ENCODE measurements at places on chromosomes 5 and 9.

- DNase-seq, result no peak
These were observed 32.8 kb downstream of the RANBP17 start for GRCh38 chr5:170894665-170895064.

GRCh38 chr9:21141427-21141882 lies at the start of gene IFNW1:
Gene IFNW1 (minus strand): TSS chr9:21141832. CDS start chr9:21141570, 262 bp downstream.
- no peak for DNase-seq

GRCh38 chr5:1103505-1104326 lies 8.1 kb downstream of the SLC12A7 start:
- no peak for DNase-seq

DNA sequence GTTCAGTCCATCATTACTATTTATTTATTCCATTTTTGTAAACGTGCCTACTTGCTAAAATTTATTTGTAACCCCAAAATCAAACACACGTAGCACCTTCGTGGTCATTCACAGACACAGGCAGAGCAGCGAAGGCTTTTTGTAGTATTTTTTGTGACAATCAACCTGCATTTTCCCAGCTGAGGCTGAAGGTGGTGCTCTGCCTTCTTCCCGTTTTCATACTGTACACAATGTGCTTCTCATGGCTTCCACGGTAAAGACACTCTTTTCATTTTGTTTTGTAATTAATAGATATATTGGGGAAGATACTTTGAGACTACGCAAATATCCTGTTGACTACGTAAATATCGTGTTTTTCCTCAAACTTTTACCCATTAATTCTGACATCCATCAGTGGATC lies 19.4 kb downstream of the DAP start:
- DNase-seq, result no peak

- peak; percentile 91 for DNase-seq
These were observed 29.9 kb downstream of the EXOC3 start for GRCh38 chr5:472656-473550.

GRCh38 chr5:154168395-154168794 lies 22.1 kb upstream of the GALNT10 start:
- DNase-seq, result no peak

DNA sequence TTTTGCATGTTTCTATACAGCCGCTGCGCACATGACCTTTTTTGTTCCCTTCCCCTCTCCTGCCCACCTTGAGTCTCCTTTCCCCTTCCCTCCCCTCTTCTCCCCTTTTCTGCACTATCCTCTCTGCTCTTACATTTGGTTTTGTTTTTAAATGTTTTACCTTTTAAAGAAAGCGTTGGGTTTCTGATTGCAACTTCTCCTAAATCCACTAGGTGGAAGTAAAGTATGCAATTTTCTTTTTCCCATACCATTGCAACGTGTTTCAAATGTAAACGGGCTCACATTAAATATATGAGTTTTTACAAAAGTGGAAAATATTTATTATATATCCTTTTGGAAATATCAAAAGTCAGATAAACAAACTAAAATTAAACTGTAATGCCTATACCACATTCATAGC lies 500.9 kb downstream of the DIRAS2 start:
- DNase-seq, result peak; percentile 21

DNA sequence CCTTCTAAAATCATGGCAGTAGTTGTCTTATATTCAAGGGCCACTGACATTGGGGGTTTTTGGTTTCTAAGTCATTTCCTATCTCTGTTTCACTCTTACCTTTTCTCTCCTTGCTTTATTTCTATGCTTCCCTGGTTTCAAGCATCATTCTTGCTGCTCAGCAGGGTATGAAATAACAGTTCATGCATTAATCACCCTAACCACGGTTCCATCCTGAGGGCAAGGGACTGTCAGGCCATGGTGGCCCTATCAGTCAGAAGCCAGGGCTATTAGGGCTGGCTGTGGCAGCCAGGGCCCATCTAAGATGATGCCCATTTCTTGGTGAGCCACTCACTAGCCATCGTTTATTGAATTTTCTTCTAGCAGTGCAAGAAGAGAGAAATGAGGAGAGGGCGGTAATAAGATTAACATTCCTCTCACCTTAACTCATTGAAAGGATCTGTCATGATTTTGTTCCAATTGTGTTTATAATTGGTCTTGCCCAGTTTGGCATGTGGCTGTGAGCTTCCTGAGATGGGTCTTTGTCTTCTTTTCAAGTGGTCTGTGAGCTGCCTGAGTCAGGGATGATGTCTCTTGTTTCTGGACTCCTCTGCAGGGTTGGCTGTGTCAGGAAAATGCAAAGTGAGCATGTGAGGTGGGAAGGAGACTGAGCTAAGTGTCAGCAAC lies 45.2 kb downstream of the CYSTM1 start:
- DNase-seq, result no peak

DNA sequence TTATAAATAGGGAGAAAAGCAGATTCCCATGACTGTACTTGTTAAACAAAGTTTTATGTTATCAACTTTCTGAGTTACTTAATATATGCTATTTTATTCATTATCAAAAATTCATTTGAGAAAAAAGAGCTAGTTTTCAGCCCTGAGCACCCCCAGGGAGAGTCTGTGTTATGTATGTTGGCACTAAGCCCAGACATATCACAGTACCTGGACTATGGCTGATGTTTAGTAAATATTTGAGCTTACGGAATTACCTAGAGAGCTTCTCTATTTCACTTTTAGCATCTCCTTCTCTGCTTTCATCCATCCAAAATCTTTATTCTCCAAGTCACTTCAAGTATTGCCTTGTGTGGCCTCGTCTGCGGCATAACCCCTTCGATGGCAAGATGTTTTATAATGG lies 225.9 kb upstream of the PCSK5 start:
- peak; percentile 16 for DNase-seq

DNA sequence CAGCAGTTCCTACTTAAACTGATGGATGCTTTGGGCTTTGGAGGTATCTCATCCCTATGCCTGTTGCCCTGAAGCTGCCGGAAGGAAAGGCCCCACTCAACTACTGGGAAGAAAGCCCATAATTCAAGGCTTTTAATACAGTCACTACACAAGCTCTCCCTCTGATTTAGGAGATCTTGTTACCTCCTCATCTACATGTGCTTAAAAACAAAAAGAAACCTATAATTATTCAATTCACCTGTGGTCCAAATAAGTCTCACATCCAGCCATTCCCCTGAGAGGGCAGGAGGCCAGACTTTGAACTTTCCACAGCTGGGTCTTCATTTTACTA lies 715 bp upstream of the LEAP2 start:
- DNase-seq, result no peak

GRCh38 chr5:159792180-159792579 lies 124.1 kb upstream of the ADRA1B start:
- DNase-seq, result no peak

DNA sequence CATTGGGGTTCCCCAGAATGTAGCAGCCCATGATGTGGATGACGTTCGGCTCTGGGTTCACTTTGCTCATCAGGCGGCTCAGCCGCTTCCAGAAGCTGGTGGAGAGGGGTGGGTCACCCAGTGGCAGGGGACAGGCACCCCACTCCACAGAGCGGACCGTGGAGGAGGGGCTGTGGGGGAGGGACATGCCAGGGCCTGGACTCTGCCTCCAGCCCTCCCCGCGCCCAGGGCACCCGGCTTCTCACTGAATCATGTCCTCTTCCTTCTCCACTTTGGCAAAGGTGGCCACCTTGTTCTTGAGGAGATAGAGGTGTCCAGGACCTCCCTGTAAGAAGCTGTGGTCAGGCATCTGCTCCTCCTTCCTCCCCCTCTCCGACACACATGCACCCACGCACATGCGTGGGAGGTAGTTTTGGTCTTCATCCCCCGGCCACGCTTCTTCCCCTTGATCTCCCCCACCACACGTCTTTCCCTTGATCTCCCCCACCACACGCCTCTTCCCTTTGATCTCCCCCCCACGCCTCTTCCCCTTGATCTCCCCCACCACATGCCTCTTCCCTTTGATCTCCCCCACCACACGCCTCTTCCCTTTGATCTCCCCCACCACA lies 8.9 kb upstream of the ENTPD8 start:
- DNase-seq, result peak; percentile 65

DNA sequence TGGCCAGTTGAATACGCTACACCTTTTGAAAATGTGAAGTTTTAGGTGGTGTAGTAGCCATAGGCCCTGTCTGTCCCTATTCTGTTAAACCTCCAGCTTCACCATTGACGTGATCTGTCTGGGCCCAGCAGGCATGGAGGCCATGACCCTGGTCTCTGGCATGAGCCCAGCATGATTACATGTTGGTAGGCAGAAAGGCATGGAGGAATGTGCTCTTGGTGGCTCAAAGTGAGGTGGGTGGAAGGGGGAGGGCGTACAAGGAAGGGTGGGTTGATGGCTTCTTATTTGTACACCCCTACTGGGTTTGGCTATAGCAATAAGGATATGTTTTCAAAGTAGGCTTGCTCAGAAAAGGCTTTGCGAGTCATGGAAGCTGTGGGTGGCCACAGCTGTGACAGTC lies 23.7 kb downstream of the RALGPS1 start:
- DNase-seq, result no peak

- DNase-seq, result no peak
These were observed 92.2 kb upstream of the MOCS2 start for GRCh38 chr5:53201746-53202145.

- DNase-seq, result no peak
These were observed 10.7 kb downstream of the TNFAIP8 start for GRCh38 chr5:119366540-119366881.

- DNase-seq, result peak; percentile 40
These were observed 15.2 kb upstream of the NEK6 start for GRCh38 chr9:124242331-124243194.
